Type B pancreatic cell (in vitro differentiated cells): ENCODE measurements at places on chromosomes 16 and 17. TPM values are rescaled to one million over a fixed set of nuclear protein-coding genes. Genes with fewer than 3 reads are reported as not detected.

DNA sequence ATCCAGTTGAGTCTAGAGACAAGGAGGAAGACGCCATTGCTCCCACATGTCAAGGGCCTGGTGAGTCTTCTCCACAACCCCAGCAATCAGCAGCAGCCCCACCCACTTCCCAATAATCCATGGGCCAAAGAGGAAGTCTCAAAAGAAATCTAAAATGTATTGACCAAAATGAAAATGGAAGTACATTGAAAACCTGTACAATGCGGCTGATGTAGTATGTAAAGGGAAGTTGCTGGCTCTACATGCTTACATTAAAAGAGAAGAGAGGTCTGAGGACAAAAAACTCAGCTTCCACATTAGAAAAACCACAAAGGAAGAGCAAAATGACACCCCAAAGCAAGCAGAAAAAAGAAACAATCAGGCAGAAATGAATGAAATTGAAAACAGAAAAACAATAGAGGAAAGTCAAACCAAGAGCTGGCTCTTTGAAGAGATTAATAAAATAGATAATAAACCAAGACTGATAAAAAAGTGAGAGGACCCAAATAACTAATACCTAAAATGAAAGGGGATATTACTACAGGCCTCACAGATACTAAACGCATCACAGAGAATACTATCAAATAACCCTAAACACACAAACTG lies 100.6 kb upstream of the METRNL start:
- no peak for DNase-seq
- H3K27ac ChIP-seq: no peak overlapping the region
- no peaks in the 10 kb centered on the region for H3K4me1 ChIP-seq
- H3K27me3 ChIP-seq: no peaks in the 10 kb centered on the region
- H3K4me3 ChIP-seq: no peak overlapping the region

DNA sequence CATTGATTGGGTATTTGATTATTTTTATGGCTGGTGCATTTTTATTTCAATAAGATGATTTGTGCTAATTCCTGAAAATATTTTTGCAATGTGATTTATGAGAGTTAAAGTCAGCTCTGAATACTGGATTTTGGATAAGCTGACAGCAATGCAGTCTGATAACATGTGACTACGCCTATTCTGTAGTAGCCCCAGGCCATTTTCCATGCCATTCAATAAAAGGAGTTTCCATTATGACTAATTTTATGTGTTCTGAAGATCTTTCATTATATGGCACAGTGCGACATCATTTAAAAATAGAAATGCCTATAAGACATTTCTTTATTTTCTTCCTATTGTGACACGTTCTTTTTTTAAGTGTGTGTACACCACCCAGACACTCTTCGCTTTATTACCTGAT lies 46.3 kb downstream of the KCNJ2 start:
- no peak for DNase-seq
- no peaks in the 10 kb centered on the region for H3K36me3 ChIP-seq
- H3K4me3 ChIP-seq: no peak overlapping the region
- no peaks in the 10 kb centered on the region for H3K27me3 ChIP-seq

- peaks cover 13% of the 10 kb centered on the region for H3K36me3 ChIP-seq
- no peak for DNase-seq
- H3K27me3 ChIP-seq: no peaks in the 10 kb centered on the region
- H3K4me3 ChIP-seq: peak overlapping the region; percentile 89
- H3K4me1 ChIP-seq: peaks cover 31% of the 10 kb centered on the region
- H3K27ac ChIP-seq: peak overlapping the region; percentile 71
Measured at GRCh38 chr16:23509441-23509754, 896 bp downstream of the GGA2 start.

GRCh38 chr17:40095944-40096791 lies 4.2 kb downstream of the NR1D1 start:
- peaks cover 27% of the 10 kb centered on the region for H3K4me1 ChIP-seq
- peaks cover 3% of the 10 kb centered on the region for H3K27me3 ChIP-seq
- no peak for DNase-seq
- no peak overlapping the region for H3K27ac ChIP-seq
- peak overlapping the region; percentile 29 for H3K4me3 ChIP-seq

DNA sequence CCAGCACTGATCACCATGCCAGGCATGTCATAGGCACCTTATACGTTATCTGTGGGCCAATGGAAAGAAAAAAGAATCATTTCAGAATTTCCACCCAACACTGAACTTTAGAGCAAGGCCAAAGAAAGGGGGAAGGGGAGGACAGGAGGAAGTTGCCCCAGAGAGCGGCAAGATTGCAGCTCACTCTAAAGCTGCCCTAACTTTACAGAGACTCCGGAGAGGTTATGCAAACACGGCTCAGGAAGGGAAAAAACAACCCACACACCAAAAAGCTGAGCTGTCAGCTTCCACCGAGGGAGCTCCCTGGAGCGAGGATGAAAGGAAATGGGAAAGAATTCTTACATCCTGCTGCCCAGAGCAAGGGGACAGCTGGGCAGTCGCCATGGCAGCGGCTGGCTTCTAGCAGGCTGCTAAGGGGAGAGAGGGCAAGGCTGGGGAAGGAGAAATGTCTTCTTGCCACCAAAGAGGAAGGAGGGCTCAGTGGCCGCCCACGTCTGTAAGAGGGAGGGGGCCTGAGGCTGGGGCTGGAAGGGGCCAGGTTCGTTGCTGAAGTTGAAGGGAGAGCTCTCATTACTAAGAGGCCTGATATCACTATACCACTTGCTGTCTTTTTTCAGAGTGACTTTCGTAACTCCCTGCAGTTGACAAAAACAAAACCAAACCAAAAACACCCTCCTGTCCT lies 18.2 kb downstream of the COTL1 start:
- peaks cover 5% of the 10 kb centered on the region for H3K36me3 ChIP-seq
- DNase-seq: no peak
- no peaks in the 10 kb centered on the region for H3K27me3 ChIP-seq
- H3K4me3 ChIP-seq: peak overlapping the region; percentile 68
- peak overlapping the region; percentile 79 for H3K27ac ChIP-seq

GRCh38 chr17:63382826-63383225 lies 63.3 kb downstream of the CYB561 start:
- H3K4me3 ChIP-seq: no peak overlapping the region
- no peak overlapping the region for H3K27ac ChIP-seq
- no peak for DNase-seq
- H3K4me1 ChIP-seq: no peaks in the 10 kb centered on the region
- no peaks in the 10 kb centered on the region for H3K27me3 ChIP-seq

GRCh38 chr16:20348365-20349185 lies 3.9 kb downstream of the UMOD start:
- no peak overlapping the region for H3K27ac ChIP-seq
- no peak overlapping the region for H3K4me3 ChIP-seq
- DNase-seq: no peak
- H3K36me3 ChIP-seq: no peaks in the 10 kb centered on the region

GRCh38 chr17:54867634-54868033 lies 33.0 kb upstream of the TOM1L1 start:
- peaks cover 21% of the 10 kb centered on the region for H3K4me1 ChIP-seq
- H3K27ac ChIP-seq: no peak overlapping the region
- peaks cover 4% of the 10 kb centered on the region for H3K27me3 ChIP-seq

- peak overlapping the region; percentile 58 for H3K27ac ChIP-seq
- no peaks in the 10 kb centered on the region for H3K36me3 ChIP-seq
- H3K4me3 ChIP-seq: no peak overlapping the region
- H3K27me3 ChIP-seq: no peaks in the 10 kb centered on the region
- no peak for DNase-seq
- peaks cover 11% of the 10 kb centered on the region for H3K4me1 ChIP-seq
Measured at GRCh38 chr16:29849505-29849904, 13.5 kb downstream of the CDIPT start.

GRCh38 chr17:36602924-36603384 lies 1.6 kb downstream of the MRM1 start:
- peak overlapping the region; percentile 69 for H3K27ac ChIP-seq
- no peak for DNase-seq
- no peaks in the 10 kb centered on the region for H3K36me3 ChIP-seq
- peaks cover 34% of the 10 kb centered on the region for H3K4me1 ChIP-seq

DNA sequence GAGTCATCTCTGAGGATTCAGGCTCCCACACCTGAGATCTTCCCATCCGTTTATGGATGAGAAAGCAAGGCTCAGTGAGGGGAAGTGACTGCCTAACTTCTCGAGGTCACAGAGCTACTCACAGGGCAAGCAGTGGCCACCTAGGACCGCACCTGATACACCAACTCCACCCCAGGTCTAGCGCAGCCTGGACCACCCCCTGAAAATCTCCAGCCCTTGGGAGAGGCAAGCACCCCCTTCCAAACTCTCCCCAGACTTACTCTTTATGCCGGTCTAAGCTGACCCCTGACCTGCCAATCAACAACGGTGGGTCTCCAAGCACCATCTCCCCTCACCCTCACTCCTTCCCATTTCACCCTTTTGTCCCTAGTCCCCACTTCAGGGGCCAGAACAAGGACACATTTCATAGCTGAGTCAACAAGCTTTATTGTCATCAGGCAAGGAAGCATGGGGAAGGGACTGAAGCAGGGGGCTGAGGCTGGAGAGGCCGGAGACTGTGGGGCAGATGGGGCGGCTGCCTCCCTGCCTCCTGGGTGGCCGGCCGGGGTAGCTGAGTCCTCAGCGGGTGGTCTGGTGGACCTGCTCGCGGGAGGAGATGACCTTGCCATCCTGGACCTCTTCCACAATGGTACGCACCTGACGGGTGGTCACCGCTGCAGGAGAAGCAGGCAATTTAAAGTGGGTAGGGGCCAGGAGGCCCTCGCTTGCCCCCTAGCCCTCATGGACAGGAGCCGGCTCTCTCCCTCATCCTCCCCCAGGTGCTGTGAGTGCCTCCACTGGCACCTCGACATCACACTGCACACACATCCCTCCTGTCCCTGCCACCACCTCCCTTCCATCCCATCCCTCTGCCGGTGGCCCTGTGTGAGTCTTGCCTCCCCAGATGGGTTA lies 5.1 kb downstream of the KRT17 start:
- H3K27ac ChIP-seq: peak overlapping the region; percentile 99
- H3K36me3 ChIP-seq: peaks cover 6% of the 10 kb centered on the region
- H3K4me3 ChIP-seq: peak overlapping the region; percentile 83
- peaks cover 24% of the 10 kb centered on the region for H3K4me1 ChIP-seq
- DNase-seq: no peak

DNA sequence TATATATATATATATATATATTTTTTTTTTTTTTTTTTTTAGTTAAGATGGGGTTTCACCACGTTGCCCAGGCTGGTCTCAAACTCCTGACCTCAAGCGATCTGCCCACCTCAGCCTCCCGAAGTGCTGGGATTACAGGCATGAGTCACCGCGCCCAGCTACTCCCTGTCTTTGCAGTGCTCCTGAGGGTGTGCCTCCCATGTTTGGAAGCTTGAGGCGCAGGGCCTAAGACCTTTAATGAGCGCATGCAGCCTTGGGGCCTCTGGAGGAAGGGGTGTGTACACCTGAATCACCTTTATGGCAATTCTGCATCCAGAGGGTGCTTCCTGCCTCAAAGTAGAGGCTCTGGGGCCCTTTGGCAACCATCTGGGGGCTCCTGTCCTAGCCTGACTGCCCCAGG lies 219.4 kb upstream of the CIBAR2 start:
- H3K4me3 ChIP-seq: no peak overlapping the region
- H3K4me1 ChIP-seq: peaks cover 50% of the 10 kb centered on the region
- H3K36me3 ChIP-seq: no peaks in the 10 kb centered on the region
- no peak for DNase-seq

DNA sequence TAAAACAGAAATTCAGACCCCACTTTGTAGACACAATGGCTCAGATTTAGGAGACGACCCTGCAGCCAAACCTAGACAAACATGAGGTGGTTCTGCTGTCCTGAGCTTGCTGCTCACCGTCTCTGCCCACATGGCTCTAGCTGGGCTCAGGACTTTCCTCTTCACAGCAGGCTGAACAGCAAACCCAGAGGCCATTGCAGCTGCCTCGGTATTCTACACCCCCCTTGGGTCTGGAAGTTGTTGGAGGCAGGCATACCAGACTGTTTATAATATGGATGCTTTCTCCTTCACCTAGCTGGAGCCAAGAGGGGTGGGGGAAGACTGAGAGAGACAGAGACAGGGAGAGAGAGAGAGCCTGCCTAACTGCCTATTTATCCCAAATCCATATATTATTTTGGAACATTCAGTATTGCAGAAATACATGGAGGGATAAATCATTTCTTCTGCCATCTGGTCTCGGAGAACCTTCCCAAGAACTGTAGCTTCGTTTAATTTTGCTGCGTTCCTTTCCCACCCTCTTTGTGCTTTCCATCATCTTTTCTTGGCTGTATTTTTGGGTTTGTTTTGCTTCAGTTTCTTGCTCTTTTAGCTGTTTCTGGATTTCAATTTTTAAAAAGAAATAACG lies 628.2 kb upstream of the RBFOX1 start:
- no peak for DNase-seq
- H3K27me3 ChIP-seq: peaks cover 10% of the 10 kb centered on the region

DNA sequence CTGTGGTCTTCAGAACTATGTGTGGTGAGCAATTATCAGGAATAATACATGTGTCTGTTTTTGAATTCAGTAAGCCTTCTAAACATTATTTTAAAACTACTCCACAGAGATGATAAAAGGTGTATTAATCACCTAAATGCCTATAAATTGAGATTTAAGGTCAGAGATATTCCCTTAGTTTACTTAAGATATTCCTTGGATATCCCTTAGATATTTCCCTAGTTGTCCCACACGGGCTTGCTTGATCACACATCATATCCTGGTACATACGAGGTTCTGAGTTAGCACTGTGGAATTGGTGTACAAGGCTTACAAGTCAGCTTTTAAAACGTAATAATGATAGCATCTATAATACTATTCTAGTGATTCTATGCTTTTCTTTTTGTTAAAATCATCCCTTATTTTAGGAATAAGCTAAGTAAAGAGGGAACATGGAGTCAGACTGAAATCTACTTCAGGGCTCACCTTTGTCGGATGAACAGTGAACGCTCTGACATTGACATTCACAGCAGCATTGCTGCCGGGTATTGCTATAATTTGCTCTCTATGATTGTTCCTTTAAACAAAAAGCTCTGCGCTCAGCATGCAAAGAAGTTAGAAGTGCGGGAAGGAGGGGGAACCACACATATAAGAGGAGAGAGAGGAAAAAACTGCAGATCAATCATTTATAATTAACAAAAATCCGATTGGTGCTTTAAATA lies 136.5 kb downstream of the SKAP1 start:
- H3K27ac ChIP-seq: peak overlapping the region; percentile 79
- no peak for DNase-seq
- no peaks in the 10 kb centered on the region for H3K36me3 ChIP-seq
- peaks cover 4% of the 10 kb centered on the region for H3K27me3 ChIP-seq

DNA sequence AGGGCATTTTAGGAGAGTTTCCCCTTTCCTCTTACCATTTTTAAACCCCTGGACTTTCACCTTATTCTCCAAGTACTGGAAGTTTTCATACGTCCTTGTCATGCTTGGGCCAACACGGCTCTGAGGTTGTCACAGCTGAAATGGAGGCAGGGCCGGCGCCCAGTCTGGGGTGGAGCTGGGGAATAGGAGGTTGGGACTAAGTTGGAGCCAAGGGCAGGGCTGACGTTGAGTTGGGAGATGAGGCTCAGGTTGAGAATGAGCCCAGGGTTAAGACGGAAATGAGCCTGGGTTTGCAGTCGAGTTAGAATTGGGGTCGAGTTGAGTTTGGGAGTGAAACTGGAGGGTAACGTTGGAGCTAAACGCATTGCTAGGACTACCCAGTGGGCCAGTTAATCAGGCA lies 1.3 kb downstream of the CLEC10A start:
- no peak for DNase-seq
- H3K27ac ChIP-seq: no peak overlapping the region
- H3K4me1 ChIP-seq: no peaks in the 10 kb centered on the region
- H3K4me3 ChIP-seq: no peak overlapping the region
- H3K36me3 ChIP-seq: no peaks in the 10 kb centered on the region
- H3K27me3 ChIP-seq: peaks cover 13% of the 10 kb centered on the region

Gene SKAP1
- 0.43 and 0.79 TPM in 2 replicates for total RNA-seq

Gene CA10
- 0.90 and 2.2 TPM in 2 replicates for total RNA-seq

Gene OTOP3
- total RNA-seq: 0.80 and 1.3 TPM in 2 replicates

Gene XAF1
- 2.1 and 7.8 TPM in 2 replicates for total RNA-seq

Gene PRR29
- total RNA-seq: 0.45 and 4.2 TPM in 2 replicates

Gene DPEP2NB
- total RNA-seq: not detected in 2 replicates

Gene LRRC46
- 0.64 and 2.8 TPM in 2 replicates for total RNA-seq

Gene FOXN1
- total RNA-seq: 1.0 and 1.2 TPM in 2 replicates
